Mesenteric fat pad (tissue), 1 donor: ENCODE measurements at places on chromosomes 1 and 21. TPM values are rescaled to one million over a fixed set of nuclear protein-coding genes. Genes with fewer than 3 reads are reported as not detected.

The SPTA1 gene
- 0.55 TPM for total RNA-seq

The CD5L gene
- not detected for total RNA-seq

DNA sequence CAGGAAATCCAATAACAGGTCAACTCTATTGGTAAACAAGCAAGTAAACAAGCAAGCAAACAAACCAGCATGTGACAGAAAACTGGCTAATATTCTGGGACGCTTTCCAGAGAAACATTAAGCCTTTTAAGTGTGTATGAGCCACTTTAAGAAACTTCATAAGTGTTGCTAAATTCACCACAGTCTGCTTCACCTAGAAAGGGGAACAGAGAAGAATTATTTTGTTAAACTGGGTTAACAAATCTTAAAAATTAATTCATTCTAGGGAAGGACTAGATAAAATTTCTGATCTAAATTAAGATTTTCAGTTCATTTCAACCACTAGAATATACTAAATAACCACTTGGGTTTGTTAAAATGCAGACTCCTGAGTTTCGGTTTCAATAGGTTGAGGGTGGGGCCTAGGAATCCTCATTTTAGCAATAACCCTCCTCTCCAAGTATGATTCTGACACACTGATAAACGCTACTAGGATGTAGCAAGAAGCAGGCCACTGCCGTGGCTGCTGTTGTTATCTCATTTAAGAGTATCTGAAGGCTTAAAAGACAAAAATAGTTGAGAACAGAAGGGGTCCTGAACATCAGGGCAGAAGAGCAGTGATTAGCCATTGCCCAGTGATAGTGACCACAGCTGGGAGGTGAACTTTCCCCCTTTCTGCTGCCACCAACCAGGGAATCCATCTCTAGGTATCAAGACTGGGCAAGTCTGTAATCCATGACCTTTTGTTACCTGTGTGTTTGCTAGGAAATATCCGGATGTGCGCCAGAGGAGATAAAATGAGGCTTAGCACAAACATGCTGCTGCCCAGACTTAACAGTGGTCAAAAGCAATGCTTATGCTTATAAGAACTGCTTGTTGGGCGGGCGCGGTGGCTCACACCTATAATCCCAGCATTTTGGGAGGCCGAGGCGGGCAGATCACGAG, 11.2 kb downstream of the CREG1 start:
- DNase-seq, result no peak

The PCAT6 gene
- total RNA-seq, result 1.2 TPM

- DNase-seq, result no peak
These were observed 12.8 kb downstream of the PDE9A start for GRCh38 chr21:42666023-42666747.

DNA sequence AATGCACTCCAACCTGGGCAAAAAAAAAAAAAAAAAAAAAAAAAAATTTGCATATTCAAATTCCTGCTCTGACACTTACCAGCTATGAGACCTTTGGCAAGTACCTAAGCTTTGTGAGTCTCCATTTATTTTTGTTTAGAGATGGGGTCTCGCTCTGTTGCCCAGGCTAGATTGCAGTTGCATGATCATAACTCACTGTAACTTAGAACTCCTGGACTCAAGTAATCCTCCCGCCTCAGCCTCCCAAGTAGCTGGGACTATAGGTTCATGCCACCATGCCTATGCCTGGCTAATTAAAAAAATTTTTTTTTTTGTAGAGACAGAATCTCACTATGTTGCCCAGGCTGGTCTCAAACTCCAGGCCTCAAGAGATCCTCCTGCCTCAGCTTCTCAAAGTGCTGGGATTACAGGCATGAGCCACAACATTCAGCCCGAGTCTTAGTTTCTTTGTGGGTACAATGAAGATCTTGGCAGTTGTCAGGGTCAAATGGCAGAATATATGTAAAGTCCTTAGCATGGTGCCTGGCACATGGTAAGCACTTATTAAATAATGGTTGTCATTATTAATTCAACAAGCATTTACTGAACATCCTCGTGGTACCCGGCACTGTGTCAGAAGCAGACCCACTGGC, 53.5 kb upstream of the TENT5B start:
- no peak for DNase-seq

The RAB13 gene
- total RNA-seq, result 144 TPM

- no peak for DNase-seq
These were observed 1518.9 kb upstream of the B3GALT2 start for GRCh38 chr1:194705123-194705854.

DNA sequence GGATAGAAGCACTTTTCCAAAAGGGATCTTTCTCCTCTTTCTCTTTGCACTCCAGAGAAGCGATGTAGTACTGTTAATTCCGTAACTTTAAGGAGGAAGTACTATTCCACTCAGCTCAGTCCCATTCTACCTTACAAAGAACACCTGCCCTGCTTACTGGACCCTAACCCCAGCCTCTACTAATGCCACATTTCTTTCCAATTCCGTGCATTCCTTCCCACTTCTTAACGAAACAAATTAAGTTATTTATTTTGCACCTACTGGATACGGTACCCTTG, 511 bp downstream of the NDC1 start:
- DNase-seq, result no peak

DNA sequence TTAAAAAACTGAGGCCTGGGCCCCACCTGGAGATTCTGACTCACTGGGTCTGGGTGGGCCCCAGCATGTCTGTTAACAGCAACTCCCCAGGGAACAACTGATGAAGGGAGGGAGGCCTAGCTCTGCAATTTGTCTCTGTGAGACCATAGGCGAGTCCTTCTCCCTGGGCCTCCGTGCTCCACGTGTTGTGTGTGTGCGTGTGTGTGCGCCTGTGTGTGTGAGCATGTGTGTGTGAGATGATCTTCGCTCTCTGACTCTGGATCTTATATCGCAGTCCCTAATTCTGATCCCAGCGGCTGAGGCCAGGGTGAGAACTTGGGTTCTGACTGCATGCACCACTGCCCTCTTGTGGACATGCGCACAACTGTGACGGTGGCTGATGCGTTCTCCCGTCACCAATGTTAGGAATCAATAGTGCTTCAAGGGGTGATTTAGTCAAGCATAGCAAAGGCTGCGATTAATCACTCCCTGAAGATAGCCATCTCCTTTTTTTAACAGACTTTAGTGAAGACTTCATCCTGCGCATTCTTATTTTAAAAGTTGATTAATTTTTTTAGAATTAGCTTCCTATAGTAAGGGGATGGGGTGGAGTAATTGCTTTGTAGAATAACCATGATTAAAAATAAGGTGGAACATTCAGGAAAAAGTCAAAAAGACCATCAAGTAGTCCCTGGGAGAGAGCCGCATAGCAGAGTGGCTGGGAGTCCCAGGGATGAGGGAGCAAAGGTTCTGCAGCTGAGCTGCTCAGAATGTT, 62.4 kb upstream of the USP24 start:
- no peak for DNase-seq

DNA sequence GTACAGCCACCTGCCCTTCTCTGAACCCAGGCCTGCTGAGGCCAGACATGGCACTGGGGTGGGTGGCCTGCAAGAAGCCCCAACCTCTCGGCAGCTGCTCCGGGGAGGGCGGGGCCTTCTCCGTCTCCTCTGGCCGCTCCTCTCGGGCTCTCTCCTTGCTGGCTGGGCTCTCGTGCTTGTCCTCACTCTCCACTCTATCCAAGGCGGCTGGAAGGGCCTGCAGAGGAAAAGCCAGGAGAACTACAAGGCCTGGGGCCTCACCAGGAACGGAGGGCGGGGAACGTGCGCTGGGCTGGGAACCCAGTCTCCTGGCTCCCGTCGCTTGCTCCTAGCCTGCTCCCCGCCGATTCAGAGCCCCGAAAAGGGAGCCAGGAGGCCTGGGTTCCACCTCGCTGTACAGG, 59.1 kb downstream of the CHD5 start:
- no peak for DNase-seq

- DNase-seq, result no peak
These were observed 239.1 kb upstream of the SGIP1 start for GRCh38 chr1:66294707-66295370.

The MLLT11 gene
- total RNA-seq, result 0.64 TPM

The UBE2Q1 gene
- 67.5 TPM for total RNA-seq

DNA sequence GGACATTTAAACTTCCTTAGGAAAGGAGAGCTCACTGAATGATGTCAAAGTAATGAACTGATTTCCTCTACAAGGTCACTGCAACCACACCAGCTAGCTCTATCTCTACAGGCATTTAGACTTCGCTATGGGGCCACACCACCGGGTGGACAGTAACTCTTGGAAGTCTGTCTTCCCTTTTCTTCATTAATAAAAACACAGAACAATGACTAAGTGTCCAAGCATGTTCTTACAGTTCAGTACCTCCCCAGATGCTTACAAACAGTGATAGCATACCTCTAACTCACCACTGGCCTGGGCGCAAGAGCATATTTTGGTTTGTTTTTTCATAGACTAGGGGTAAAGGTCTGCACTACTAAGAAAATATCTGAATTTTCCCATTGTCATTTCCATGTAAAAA, 54.6 kb downstream of the SIM2 start:
- DNase-seq, result no peak

GRCh38 chr1:2098839-2099785, 48.9 kb downstream of the PRKCZ start:
- DNase-seq, result no peak

- no peak for DNase-seq
These were observed 11.1 kb downstream of the VSIG8 start for GRCh38 chr1:159851407-159851806.

GRCh38 chr1:203338335-203339036, 12.4 kb downstream of the FMOD start:
- no peak for DNase-seq

The FAM3B gene
- 0.90 TPM for total RNA-seq

GRCh38 chr21:17828223-17828622, 9.1 kb upstream of the C21orf91 start:
- no peak for DNase-seq

The PRKACB gene
- total RNA-seq, result 38.1 TPM

The TEX38 gene
- total RNA-seq, result not detected

The TMOD4 gene
- total RNA-seq, result not detected

The HHIPL2 gene
- total RNA-seq, result not detected

The EFNA1 gene
- 17.8 TPM for total RNA-seq

DNA sequence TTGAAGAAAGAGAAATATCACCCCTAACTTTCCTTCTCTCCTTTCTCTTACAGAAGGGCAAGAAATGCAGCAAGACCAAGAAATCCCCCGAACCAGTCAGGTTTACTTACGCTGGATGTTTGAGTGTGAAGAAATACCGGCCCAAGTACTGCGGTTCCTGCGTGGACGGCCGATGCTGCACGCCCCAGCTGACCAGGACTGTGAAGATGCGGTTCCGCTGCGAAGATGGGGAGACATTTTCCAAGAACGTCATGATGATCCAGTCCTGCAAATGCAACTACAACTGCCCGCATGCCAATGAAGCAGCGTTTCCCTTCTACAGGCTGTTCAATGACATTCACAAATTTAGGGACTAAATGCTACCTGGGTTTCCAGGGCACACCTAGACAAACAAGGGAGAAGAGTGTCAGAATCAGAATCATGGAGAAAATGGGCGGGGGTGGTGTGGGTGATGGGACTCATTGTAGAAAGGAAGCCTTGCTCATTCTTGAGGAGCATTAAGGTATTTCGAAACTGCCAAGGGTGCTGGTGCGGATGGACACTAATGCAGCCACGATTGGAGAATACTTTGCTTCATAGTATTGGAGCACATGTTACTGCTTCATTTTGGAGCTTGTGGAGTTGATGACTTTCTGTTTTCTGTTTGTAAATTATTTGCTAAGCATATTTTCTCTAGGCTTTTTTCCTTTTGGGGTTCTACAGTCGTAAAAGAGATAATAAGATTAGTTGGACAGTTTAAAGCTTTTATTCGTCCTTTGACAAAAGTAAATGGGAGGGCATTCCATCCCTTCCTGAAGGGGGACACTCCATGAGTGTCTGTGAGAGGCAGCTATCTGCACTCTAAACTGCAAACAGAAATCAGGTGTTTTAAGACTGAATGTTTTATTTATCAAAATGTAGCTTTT, 2.4 kb downstream of the CCN1 start:
- DNase-seq, result no peak

The CDA gene
- total RNA-seq, result 6.4 TPM

The BRINP3 gene
- total RNA-seq, result not detected

- no peak for DNase-seq
These were observed 18.0 kb upstream of the YTHDF2 start for GRCh38 chr1:28718586-28719331.

DNA sequence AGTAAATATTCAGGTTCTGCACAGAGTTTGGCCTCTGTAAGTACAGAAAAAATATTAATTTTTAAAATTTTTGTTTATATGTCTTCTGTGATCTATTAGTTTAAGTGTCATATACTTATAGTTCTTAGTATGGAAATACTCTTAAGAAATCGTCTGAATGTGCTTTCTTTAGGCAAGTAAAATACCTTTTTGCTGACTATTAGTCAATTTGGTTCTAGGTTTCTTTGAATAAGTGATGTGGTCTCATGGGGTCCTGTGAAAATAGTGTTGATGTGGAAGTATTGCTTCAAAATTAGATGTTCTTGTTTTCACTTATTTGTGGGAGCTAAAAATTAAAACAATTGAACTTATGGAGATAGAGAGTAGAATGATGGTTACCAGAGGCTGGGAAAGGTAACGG, 23.9 kb downstream of the MIGA1 start:
- no peak for DNase-seq

The PLEKHA6 gene
- 3.5 TPM for total RNA-seq

- no peak for DNase-seq
These were observed 142.2 kb upstream of the NBPF11 start for GRCh38 chr1:148294116-148294807.
